ENCODE measurements at places on chromosomes 3 and 15. TPM values are rescaled to one million over a fixed set of nuclear protein-coding genes. Genes with fewer than 3 reads are reported as not detected.

DNA sequence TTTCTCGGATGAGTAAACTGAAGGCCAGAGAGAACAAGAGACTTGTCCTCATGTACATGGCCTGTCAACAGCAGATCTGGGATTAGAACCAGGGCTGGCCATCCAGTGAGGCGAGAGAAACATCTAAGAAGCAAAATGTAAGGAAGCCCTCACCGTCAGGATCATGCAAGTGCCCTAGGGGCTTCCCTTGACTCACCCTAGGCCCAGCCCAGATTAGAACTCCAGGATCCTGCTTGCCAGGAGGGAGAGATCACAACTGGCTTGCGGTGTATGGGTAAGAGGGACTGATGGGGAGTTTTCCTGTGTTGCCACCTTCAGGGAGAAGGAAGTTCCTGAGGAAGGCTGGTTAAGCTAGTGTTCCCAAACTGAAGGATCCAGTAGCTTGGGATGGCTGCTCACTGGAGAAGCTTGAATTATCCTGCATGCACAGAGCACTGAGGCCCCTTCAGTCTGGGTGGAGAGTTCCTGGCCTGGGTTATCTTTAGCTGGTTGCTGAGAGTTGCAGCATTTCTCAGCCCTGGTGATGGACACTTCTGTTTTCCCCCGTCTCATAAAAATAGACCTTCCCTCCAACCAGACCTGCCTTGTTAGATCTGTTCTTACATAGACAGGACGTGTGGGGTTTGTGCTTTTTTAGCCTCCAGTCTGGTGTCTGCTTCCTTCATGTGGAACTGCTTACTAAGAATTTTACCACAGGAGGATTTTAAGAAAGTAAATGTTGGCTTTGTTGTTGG, 28.2 kb upstream of the XIRP1 start:
- DNase-seq = no peak

The GRAMD1C gene
- 5.0 TPM for total RNA-seq

- DNase-seq = no peak
These were observed 72.1 kb upstream of the RARB start for GRCh38 chr3:25355998-25356397.

The HMCES gene
- total RNA-seq = 26.0 TPM

DNA sequence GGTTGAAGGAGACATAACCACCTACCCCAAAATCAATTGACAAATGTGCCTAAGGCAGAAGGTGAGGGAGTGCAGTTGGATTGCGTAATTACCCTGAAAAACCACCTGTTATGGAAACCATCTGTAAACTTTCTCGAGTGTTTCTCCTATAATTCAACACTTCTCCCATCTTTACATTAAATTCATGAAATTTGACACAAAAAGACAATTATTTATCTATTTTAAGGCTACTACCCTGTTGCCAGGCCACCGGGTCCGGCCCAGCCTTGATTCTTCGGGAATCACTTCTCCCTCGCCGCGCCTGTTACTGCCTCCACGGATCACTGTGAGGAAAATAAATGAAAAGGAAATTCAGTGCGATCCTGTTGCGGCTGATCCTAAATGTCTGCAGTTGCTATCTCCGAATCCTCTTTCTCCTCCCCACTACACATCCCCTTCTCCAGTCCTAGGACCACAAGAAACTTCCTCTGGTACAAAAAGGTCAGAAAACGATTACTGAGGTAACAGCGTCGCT, 646 bp downstream of the IQCB1 start:
- peak; percentile 8 for DNase-seq

The FBN1 gene
- total RNA-seq = 283 TPM

GRCh38 chr3:126517986-126518778, 609 bp upstream of the UROC1 start:
- no peak for DNase-seq

GRCh38 chr3:18591120-18591519, 166.0 kb upstream of the SATB1 start:
- no peak for DNase-seq

GRCh38 chr3:99633887-99634558, 4.4 kb upstream of the COL8A1 start:
- no peak for DNase-seq

The CHRM5 gene
- under 0.01 TPM for total RNA-seq

- no peak for DNase-seq
These were observed 178.6 kb downstream of the RYR3 start for GRCh38 chr15:33489335-33489734.

DNA sequence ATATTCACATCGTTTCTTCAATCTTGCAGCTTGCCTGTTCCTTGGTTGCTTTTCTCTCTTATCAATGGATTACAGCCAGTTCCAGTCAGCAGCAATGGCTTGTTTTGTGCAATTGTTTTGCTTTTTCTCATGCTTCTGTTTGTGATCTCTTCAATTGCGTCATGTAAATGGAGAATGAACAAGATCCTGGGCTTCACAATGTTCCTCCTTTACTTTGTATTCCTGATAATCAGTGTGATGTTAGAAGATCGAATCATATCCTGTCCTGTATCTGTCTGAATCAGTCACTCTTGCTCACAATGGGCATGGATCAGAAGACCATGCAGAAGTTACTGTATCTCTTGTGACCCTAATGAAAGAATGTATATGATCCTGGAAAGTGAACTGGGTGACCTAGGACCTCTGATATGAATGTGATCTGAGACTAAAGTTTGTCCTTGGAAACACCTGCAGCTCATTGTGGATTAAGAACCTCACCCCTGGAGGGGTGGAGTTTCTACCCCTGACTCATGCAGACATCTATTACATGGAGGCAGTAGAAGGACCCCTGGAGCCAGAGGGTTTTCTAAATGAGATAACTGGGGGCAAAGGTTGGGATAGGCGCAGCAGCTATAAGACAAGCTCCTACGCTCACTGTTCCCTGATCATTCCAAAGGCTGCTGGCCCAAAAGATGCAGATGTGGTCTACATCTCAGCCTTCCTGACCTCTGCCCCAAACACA, 32.2 kb downstream of the SLC24A1 start:
- peak; percentile 67 for DNase-seq

DNA sequence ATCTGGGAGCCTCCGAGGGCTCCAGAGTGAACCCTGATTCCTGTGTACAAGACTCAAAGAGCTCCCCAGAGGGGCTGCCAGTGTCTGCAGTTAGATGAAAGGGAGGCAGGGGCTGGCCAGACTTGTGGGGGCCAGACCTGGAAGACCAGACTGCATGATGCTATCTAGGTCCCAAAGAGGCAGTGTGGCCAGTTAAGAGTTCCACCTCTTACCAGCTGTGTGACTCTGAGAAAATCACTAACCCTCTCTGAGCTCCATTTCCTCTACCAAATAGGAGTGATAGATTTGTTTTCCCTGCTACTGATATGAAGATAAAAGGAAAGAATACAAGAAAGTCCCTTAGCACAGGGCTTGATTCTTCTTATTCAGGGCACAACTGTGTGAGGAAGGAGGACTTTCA, 29.0 kb downstream of the ACSBG1 start:
- no peak for DNase-seq

- no peak for DNase-seq
These were observed 826.3 kb downstream of the FHIT start for GRCh38 chr3:60424942-60425341.

The STARD9 gene
- total RNA-seq = 3.2 TPM

- peak; percentile 71 for DNase-seq
These were observed 506 bp upstream of the ATP1B3 start for GRCh38 chr3:141875893-141876380.

GRCh38 chr3:147414390-147415138, 5.4 kb downstream of the ZIC1 start:
- no peak for DNase-seq

GRCh38 chr15:60326824-60327654, 70.7 kb downstream of the ANXA2 start:
- peak; percentile 52 for DNase-seq

- DNase-seq = no peak
These were observed 66.5 kb upstream of the P2RY1 start for GRCh38 chr3:152768478-152768877.

The SCN11A gene
- total RNA-seq = not detected

DNA sequence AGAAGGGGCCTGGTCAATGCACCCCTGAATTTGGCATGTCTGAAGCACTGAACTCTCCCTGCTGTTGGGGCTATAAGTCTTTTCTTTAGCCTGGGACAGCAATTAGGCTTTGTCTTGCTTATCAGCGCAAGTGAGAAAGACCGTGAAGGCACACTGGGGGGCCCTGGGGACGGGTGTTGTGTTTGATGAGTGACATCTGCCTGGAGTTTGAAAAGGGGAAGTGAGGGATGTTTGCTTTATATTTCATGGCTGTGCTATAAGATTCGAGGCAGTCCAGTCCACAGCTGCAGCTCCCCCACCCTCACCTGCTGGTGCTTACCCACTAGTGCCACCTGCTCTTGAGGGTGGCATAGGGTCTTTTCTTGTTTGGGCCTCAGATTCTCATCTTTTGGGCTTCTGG, 44.8 kb downstream of the CEMIP start:
- DNase-seq = no peak

The ISLR2 gene
- not detected for total RNA-seq

DNA sequence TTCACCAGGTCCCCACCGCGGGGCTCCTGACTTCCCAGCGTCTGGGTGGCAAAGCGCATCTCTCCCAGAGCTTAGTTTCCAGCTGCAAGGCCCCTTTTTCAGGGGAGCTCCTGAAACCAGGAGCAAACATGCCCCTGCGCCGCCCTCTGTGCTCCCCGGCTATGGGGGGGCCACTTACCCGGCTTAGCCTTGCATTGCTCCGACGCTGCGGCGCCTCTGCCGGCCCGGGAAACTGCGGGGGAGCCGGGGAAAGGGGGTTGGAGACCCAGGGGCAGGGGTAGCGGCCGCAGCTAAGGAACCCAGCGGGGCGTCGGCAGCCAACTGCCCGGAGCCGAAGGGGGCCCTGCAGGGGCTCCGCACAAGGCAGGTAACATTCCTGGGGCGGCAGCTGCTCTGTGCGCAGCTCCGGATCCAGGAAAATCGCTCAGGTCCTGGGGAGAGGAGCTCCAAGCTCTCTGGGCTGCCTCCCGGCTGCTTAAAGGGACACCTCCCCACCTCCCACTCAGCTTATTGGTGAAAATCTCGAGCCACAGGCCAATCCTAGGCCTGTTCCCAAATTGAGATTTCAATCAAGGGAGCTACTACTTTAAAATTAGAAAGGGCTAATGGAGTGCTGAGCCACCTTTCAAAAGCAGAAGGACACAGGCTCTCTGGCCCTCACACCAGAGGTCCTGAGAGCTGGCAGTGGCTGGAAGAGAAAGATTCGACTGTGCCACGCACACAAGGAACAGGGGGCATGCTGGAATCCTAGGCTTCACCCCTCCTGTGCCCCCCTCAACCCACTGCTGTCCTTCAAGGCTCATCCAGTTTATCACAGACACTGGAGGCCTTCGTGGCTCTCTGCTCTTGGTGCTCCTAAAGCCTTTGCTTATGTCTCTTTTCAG, 42.7 kb upstream of the PRICKLE2 start:
- peak; percentile 68 for DNase-seq

GRCh38 chr15:74253211-74253921, 17.2 kb downstream of the CCDC33 start:
- peak; percentile 5 for DNase-seq

DNA sequence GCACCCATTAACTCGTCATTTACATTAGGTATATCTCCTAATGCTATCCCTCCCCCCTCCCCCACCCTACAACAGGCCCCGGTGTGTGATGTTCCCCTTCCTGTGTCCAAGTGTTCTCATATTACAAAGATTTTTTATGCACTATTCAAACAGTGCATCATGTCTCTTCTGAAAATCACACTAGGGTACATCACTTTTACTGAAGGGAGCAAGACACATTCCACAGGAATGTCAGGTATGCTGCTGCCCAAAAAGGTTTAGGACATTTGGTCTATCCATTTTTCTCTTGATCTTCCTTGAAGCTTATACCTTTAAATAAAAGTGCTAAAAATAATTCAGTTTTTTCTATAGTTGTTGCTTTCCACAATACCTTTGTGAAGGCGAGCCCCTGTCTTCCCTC, 9.2 kb upstream of the EPHA3 start:
- no peak for DNase-seq

DNA sequence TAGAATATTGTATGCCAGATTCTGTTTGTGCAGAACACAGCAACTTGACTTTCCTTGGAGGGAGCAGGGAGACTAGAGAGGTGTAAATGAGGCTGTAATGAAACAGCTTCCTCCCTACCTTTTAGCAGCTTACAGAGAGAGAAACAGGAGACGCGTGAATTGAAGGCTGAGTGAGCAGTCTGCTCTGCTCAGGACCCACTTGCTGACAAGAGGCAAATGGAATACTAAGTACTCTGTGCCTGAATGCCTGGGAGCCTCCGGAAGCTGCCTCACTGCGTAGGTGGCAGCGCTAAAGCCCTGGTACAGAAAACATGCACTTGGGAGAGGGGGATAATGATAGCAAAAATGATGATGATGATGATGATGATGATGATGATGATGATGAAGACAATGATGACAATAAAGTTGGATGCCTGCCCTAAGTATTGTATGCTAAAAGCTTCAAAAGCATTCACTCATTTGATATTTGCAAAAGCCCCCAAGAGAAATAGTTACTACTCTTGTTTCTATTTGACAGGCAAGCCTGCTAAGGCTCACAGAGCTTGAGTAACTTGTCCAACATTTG, 548.9 kb downstream of the NTRK3 start:
- no peak for DNase-seq

DNA sequence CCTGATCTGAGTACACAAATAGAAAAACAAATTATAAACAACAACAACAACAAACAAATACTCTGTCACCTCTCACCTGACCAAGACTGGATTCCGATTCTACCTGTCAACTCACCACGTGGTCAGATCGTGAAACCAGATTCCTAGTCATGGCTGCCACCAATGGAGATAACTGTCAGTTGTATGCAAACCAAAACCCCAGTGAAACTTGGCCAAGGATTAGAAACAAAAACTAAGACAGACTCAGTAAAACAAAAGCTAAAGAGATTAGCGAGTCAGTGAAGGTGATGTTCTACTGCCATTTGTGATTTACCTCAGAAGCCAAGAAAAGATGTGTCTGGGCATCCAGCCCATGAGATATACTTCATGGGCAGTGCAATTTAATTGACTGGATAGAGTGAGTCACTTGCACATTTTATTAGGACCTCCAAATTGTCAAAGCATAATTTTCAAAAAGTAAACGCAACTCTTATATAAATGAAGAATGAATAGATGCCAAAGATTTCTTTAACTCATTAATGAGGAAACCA, 31.1 kb downstream of the PHLDB2 start:
- no peak for DNase-seq

The TIPARP gene
- 76.4 TPM for total RNA-seq

The ATRIP gene
- 10.8 TPM for total RNA-seq

DNA sequence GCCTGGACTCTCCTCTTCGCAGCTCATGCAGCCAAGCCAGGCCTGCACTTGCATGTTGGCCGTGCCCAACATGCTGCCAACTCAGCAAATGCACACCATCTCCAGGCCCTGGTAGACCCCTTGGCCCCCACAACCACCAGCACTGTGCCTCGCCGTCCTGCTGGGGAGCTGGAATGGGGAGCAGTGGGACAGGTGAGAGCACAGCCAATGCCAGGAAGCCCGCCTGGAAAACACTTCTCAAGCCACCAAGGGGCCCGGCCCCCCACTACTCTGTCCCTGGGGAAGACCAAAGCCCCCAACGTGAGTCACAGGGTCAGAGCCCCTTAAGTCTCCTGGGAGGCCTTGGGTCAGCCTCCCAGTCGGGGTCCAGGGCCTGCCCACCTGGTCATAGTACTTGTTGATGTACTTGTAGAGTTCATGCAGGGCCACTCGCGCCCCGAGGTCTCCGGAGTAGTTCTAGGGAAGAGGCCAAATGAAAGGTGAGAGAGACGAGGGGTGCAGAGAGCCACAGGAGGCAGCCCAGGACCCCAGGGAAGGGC, 24.5 kb downstream of the PLXNB1 start:
- DNase-seq = no peak

GRCh38 chr3:3665546-3665945, 133.7 kb upstream of the LRRN1 start:
- DNase-seq = no peak

GRCh38 chr3:63910891-63911290, 1.3 kb downstream of the SCAANT1 start:
- DNase-seq = peak; percentile 59

The ADAMTSL3 gene
- total RNA-seq = under 0.01 TPM

Measured in IMR-90 (cell line).